Activated CD8-positive, alpha-beta memory T cell treated with anti-CD3 and anti-CD28 coated beads, Interleukin-2, amount 10 ng/mL, durations not matched to agents 7 days and 5 days (primary cell): ENCODE measurements at places on chromosomes 2 and 18.

- DNase-seq: no peak
These were observed 4.0 kb upstream of the BIN1 start for GRCh38 chr2:127110985-127111384.

GRCh38 chr18:59718108-59718463, 20.9 kb upstream of the CCBE1 start:
- no peak for DNase-seq

DNA sequence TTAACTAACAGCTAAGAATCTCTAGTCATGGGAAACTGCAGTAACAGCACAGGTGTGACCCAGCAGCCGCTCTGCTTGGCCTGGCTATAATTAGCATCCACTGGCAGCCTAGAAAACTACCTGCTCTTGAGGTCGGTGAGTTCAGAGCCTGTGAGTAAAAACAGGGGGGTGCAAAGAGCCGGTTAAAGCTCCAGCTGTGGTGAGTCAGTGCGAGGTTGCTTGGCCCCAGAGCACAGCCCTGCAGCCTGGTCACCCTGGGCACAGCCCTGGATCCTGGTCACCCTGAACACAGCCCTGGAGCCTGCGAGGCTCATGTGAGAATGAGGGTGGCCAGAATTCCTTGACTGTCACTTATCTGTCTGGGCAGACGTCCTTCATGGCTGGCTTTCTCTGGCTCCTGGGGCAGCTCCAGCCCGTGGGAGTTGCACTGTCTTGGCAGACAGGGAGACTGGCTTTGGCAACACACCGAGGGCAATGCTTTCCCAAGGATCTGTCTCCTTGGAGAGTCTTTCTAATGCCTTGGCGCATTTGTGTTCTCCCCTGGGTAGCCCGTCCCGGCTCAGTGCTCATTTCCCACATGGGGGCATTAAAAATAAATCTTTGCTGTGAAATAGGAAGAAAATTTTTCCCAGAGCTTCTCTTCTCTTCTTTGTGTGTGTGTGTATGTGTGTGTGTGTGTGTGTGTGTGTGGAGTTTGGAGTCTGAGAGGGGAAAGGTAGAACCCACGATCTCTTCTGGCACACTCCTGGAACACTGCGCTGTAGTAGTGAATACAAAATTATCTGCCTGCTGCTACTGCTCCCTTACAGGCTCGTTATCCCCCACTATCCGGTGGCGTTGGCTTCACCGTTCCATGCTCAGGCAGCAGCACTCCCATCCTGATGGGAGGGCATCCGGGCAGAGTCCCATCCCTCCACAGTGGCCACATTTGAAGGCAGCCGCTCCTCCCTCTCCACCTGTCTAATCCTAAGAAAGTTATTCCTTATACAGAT, 250.2 kb upstream of the MEX3C start:
- DNase-seq: no peak

- no peak for DNase-seq
These were observed 115.3 kb downstream of the FEZ2 start for GRCh38 chr2:36482576-36483214.

GRCh38 chr2:179711375-179711774, 150.0 kb downstream of the ZNF385B start:
- no peak for DNase-seq

DNA sequence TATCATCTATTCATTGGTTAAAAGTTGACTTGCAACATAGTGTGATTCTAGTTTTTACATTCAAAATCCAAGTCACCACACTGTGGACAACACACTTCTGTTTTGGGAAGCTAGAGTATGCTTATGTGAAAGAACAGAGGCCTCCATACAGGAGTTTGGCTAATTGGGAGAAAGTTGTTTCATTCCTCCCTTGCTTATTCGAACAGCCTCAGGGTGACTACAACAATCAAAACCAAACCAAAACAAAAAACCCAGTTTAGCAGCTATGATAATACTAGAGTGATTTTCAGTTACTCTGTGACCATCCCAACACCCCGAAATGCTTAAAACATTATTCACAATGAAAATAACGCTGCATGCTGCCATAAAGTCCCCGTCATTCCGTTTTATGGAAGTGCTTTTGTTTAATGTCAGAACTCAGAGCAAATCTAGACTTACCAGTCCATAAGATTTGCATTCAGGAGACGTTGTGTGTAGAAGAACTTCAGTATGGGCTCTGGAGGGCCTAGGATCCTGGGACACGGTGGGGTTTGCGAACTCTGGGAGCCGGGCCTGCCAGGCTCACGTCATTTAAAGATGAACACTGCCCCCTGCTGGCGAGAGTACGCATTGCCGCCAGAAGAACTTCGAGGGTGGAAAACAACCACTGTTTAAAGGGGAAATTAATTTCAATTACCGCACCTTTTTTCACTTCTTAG, 111.4 kb downstream of the FTCDNL1 start:
- peak; percentile 66 for DNase-seq

DNA sequence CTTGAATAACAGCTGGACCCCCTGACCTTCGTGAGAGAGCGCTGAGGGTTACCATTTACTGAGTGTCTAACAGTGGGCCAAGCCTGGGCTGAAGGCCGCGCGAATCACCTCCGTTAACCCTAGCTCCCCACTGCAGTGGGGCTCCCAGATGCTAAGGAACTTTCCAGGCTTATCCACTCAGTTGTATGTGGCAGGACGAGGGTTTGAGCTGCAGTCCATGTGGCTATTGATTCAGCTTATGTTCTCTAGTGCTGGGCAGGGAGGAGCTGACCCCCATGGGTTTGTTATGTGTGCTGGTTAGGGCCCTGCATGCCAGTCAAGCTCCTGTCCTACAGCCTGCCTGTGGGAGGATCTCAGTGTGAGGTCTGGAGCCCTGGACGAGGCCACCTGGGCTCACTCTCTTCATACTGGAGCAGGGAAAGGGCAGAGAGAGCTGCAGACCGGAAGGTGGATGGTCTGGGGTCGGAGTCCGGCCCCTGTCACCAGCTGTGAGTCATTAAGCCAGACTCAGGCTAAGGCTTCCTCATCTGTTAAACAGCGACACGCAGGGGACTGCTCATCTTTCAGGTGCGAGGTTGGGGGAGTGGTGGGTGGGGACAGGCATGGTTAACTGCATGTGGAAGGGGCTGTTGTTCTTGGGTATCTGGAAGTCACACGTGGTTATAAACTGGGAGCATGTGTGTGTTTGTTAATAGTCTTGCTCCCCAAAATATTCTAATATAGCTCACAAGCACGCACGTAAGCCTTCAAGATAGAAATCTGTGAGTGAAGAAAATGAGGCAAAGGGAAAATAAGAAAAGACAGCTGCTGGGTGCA, 6.6 kb downstream of the PSD4 start:
- no peak for DNase-seq

- no peak for DNase-seq
These were observed 148.5 kb downstream of the LNPK start for GRCh38 chr2:175853616-175853890.

DNA sequence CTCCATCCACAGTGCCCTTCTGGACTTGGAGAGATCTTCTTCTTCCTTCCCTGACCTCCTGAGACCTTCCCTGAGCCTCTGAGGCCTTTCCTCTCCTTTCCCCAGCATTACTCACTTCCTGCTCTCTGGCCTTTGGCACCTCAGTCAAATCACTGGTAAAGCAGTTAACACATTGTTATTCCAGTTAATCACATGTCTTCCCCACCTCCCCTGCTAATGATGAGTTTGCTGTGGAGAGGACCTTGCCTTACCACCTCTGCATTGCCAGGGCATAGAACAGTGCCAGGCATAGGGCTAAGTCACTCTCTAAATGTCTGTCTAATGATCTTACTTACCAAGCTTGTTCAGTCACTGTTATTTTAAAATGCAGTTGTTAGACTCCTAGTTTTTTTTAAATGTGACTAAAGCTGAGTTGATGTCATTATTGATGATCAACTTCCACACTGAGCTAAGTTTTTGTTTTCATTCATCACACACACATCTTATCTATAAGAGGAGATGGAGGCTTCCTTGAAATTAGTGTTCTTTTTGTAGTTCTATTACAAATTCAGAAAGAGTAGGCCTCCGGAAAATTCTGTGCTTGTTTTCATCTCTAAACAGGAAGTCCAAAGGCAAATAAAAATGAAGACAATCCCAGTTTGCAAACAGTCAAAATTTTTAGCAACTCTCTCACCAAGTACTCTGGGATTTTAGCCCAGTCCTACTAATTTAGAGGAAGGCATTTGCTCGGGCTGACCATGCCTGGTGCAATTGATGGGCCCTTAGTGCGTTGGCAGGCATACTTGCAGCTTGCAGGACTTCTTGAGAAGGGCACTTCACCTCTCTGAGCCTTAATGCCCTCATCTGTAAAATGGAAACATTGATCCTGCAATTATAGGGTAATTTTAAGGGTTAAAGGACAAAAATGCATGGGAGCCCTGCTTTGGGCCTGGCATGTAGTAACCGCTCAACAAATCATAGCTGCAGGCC, 113.7 kb upstream of the SPRED2 start:
- DNase-seq: no peak

GRCh38 chr2:7379799-7380198, 462.6 kb downstream of the RNF144A start:
- DNase-seq: no peak

- DNase-seq: no peak
These were observed 626.9 kb upstream of the PKDCC start for GRCh38 chr2:41420872-41421271.

- DNase-seq: no peak
These were observed 39.5 kb upstream of the GMCL1 start for GRCh38 chr2:69789772-69790600.

- no peak for DNase-seq
These were observed 31.7 kb upstream of the DYNC1I2 start for GRCh38 chr2:171655586-171655985.

- no peak for DNase-seq
These were observed 60.1 kb upstream of the LAPTM4A start for GRCh38 chr2:20111311-20112131.

DNA sequence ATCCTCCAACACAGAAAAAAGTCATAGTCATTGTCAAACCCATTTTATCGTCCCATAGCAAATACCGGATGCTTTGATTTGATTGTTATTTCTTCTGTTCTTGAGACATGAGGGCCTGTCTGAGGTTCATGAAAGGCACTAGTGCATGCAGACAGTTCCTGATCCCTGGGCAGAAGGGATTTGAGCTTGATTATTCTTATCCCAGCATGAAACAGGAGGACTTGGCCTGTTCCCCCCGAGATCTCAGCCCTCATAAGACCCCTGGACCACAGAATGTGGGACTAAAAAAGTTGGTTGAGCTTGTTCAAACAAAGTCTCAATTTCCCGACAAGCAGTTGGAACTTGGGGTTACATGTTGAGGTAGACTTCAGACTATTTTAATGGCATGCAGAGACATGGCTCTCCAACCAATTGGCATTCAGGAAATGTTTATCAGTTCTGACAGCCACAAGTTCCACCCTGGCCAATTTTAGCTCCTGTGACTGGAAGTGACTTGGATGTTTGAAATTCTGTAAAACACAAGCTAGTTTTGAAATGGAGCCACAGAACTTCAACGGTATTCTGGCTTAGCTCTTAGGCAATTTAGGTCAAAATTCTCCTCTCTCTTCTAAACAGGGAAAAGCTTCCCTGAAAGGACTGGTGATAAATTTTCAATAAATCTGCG, 366.9 kb upstream of the SLC14A2 start:
- DNase-seq: no peak

GRCh38 chr2:158845859-158846258, 50.7 kb downstream of the DAPL1 start:
- no peak for DNase-seq

- DNase-seq: no peak
These were observed 176.9 kb downstream of the UBE2E3 start for GRCh38 chr2:181157326-181157725.

DNA sequence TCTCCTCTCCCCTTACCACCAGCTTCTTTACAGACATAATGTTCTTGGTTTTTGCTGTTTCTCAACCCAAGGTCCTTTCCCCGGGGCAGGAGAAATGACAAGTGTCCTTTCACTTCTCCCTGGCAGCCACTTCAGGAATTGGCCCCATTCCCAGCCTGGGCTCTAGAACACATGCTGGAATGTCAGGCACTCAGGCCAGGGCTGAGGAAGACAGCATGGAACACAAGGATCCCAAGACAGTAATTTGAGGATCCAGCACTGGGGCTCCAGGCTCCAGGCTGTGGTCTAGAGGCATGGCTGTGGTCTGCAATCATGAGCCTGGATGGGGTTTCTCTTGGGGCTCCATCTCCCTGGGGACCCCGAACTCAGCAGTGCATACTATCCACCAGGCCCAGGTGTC, 201.4 kb downstream of the CELF4 start:
- no peak for DNase-seq

GRCh38 chr2:189483571-189483970, 42.3 kb downstream of the WDR75 start:
- no peak for DNase-seq

DNA sequence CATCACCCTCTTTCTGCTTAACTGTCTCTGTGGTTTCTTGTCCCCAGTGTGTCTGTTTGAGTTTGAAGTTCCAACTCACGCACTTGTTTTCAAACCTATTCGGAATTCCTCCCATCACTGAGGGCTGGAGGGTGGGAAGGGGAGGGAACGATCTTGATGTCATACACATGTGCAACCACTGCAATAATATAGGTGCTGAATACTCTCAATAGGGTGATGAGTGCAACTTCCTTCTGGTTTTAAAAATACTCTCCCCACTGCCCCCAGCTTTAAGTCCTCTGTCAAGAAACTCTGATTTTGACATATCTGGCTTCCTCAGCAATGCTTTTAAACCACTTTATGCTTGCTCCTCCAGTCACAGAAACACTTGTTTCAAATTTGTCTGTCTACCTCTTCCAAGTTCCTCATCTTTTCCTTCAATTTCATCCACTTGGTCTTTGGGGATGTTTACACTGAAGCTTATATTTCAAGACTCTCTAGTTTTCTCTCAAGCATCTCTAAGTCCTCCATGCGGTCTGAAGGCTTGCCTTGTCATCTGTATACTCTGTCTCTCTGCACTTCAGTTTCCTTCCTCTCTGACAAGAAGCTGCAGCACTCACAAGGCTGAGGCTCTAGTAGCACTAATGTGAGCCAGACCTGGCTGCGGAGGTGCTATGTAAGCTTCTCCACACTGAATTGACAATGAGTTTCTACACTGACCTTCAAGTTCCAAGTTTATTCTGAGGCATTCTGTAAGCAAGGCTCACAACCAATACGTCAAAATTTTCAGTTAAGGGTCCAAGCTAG, 422.3 kb downstream of the ZEB2 start:
- peak; percentile 54 for DNase-seq

DNA sequence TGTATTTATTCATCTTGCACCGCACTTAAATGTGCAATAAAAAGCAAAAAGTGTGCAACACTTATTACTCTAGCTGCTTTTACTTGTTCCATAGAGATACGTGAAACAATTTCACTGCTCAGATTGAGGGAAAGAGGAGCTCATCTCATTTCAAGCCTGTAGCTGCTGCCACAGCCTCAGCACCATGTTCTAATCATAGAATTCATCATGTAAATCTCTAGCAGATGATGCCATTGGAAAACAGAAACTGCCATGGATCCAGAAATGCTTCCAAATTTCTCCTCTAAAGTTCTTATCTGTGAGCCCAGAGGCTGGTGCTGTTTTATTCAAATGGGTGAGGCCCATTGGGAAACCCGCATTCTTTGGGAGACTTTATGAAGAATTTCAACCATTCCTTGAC, 2.0 kb downstream of the CDC42EP3 start:
- no peak for DNase-seq

- DNase-seq: no peak
These were observed 84.5 kb upstream of the REG3G start for GRCh38 chr2:78940998-78941397.

- no peak for DNase-seq
These were observed 39.1 kb upstream of the PPP1R1C start for GRCh38 chr2:181946444-181947127.

GRCh38 chr2:64643838-64644457, 9.8 kb downstream of the SERTAD2 start:
- no peak for DNase-seq

- DNase-seq: no peak
These were observed 69.4 kb upstream of the ODC1 start for GRCh38 chr2:10517351-10518043.
